Neural progenitor cell (in vitro differentiated cells): ENCODE measurements at places on chromosomes 5 and 9.

DNA sequence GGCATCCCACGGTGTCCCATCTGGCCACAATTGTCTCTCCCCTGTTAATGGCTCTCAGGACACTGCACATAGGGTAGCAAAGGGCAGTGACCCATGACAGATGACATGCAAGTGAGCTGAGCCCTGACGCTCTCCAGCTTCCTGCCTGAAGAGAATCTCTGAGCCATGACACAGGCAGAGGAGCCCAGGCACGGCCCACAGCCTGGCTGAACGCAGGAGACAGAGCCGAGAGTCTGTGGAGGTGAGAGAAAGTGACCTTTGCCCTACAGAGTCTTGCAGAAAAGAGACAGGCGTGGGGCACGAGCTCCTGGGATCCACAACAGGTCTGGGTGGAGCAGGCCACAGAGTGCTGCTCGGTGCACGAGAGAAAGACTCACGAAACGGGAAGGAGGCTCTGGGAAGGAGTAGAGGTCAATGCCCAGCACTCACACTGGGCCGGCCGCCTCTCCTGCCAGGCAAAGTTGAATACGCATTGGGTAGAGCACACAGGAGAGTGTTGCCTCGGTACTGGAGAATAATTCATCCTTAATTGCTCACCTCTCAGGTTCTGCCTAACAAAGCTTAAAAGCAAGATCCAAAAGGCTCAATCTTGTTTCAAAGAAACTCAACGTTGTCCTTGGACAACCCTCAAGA lies 90.3 kb downstream of the MRPL36 start:
- peak; percentile 28 for DNase-seq

DNA sequence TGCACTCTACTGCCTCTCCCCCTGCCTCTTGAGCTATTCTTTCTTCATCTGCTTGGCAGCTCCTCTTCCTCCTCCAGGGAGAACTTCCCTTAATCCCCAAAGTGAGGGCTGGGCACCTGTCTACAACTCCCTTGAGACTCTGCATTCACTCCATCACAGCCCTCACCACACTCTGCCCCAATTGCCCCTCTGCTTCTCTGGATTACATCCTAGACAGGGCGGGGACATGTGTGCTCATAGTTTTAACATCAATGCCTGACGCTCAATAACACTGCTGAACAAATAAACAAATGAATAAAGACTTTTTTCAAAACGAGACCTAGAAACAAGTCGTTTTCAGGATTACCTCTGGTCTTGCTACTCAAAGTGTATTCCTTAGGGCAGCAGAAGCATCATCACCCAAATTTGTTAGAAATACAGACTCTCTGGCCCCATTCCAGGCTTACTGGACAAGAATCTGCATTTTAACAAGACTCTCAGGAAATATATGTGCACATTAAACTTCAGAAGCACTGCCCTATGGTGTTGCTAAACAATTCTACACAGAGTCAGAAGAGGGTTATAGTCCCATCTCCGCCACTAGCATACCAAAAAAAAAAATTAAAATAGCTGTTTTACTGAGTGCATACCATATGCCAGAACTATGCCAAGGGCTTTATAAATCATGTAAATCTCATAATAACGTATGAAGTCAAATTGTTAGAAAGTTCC lies 115.6 kb downstream of the CDK5RAP2 start:
- no peak for DNase-seq

DNA sequence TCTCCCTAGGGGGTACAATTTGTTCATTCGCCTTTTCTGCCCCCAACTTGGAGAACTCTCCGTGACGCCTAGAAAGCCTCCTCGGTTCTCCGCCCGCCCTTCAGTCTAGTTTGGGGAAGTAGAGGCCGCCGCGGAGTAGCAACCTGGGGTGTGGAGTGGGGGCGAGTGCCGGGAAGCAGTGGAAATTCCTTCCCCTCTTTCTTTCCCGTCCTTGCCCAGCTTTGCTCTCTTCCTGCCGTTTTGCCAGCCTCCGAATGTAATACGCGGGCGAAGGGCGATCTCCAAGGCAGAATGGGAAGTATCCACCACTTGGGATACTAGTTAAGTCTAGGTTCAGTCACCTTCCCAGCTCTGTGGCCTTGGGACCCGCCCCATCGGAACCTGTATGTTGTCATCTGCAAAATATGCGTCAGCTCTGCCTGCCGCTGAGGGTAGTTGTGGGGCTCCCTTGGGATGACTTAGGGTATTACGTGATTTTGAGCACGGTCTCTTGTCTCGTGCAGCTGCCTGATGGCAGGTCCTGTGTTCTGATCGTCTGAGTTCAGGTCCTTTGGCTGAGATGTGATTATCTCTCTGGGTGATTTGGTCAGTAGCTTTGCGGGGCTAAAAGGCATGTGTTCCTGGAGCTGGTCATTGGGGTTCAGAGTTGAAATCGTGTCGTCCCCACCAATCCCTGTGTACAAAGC lies 724 bp downstream of the PAM start:
- DNase-seq, result peak; percentile 65

GRCh38 chr9:136846376-136847087 lies 2.7 kb upstream of the PHPT1 start:
- no peak for DNase-seq

GRCh38 chr9:26891726-26892125 lies 876 bp downstream of the CAAP1 start:
- peak; percentile 13 for DNase-seq

DNA sequence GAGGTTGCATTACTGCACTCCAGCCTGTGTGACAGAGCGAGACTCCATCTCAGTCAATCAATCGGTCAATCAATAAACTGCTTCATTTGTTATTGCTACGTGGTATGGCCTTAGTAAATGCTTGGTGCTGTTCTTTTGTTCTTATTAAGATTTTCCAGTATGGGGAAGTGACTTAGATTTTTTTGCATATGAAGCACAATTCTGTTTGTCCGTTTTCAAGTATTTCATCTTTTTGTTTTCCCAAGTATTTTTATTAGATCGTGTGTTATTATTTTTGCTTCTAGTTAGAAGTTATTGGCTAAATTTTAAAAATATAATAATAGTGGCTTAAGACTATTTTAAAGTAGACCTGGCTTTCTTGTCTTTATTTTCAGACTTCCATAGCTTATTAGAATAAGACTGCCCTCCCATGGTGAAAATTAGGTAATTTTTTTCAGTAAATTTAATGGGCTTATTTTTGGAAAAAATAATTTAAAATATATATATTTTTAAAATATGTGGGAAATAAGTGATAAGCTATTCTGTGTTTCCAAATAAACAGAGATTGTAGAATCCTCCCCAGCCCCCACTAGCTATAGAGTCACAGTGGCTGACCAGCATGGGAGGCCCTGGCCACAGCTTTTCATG lies 14.7 kb upstream of the OMD start:
- DNase-seq, result no peak

- DNase-seq, result no peak
Observed at GRCh38 chr9:37486256-37486615, 488 bp downstream of the POLR1E start.

DNA sequence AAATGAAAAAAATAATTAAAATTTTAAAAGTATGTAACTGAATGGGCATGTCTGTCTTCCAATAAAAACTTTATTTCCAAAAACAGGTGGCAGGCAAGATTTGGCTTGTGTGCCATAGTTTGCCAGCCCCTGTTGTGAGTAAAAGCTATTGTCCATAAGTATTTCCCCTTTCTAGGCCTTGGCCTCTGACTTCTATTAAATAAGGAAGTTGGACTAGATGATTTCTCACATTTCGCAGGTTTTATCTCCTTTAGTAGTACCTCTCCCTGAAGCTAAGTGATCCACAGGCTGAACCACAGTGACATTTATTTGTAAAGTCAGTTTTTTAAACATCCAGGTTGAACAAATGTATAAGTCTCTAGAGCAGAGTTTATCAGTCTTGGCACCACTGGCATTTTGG lies 41.3 kb downstream of the RECK start:
- no peak for DNase-seq

- DNase-seq, result no peak
Observed at GRCh38 chr5:66993448-66993847, 203.2 kb downstream of the CD180 start.

DNA sequence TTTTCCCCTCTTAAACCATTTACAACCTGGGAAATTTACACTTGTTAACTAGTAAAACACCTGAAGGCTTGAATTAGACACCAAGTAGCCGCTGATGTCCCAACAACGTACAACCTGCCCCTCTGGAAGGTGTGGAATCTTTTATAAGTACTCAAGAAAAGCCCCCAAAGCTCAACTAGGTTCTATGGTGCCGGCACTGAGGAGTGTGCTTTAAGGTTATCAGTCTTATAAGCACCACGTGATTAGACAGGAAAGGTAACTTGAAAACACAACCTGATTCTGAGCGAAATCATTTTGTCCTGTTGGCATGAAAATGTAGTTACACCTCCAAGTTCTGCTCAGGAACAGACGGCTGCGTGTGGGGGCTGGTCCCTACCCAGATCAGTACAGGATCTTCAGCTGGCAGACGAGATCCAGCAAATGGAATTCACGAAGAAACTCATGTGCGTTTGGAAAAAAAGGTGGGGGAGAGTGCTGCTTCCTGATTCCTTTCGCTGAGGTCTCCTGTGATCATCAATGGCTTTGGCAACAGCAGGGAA lies 195.5 kb downstream of the MEF2C start:
- DNase-seq, result no peak

GRCh38 chr9:31604531-31604930 lies 779.9 kb upstream of the ACO1 start:
- no peak for DNase-seq

GRCh38 chr5:119332208-119332607 lies 23.6 kb upstream of the TNFAIP8 start:
- no peak for DNase-seq

DNA sequence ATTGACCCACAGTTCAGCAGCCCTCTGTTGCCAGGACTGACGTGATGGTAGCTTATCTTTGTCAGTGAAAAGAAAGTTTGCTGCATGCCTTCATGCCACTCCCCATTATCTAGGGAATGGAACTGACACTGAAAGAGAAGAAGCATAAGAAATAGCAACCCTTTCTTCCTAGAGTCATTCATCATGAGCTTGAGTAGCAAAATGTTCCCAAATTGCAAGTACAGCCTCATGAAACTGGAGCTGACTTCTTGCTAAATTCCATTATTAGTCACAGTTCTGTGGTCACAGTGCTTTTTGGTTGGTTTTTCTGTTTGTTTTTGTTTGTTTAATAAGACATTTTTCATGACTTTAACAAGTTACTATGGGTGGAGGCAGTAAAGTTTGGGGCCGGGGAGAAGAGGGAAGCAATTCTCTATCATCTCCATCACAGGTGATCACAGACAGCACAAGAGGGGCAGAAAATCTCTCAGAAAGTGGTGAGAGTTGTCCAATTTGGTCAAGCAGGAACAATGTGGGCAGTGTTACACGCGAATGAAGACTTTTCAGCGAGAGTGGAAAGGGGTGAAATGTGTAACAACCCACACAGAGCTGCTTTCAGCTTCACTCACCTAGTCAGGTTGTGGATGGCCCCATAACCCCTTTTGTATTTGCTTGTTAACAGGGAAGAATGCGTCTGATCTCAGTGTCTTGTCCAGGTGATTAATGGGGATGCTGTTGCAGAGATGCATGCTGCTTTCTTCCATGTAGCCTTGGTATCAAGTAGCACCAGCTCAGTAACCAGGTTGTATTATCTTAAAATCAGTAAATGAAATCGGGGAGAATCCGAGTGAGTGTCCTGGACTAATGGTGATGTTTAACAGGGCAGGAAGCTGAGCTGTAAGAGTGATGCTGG lies 440.4 kb downstream of the DMRT2 start:
- no peak for DNase-seq

DNA sequence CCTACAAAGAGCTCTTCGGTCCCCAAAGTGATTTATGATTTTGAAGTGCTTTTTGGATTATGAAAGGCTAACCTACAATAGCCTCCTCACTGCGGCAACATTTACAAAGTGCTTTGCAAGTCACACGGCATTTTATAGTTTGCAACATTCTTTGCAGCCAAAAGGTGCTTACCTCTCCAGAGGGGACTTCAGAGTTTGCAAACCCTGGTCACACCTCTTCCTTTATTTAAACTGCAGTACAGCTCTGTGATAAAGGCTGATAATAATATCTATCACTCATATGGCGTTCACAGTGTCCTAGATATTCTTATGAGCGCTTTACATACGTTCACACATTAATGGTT lies 20.0 kb upstream of the CRB2 start:
- no peak for DNase-seq

- no peak for DNase-seq
Observed at GRCh38 chr9:125538092-125538473, 168.9 kb downstream of the MAPKAP1 start.

DNA sequence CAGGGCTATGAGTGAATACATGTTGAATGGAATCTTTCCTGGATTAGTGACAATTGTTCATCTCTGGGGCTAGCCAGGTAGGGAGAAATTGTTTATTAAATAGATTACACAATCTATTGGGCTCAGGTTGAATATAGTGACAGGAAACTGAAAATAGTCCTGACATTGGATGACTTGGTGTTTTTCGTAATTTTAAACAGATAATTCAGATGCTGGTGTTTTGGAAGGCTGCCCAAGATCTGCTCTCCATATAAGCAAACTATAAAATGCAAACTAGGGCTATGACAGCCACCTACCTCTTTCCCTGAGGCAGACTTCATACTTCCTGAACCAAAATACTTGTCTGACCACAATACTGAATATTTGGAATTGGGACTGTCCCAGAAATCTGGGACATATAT lies 99.1 kb downstream of the ENC1 start:
- no peak for DNase-seq

- no peak for DNase-seq
Observed at GRCh38 chr9:109385499-109385898, 64.6 kb upstream of the EPB41L4B start.

- no peak for DNase-seq
Observed at GRCh38 chr5:124289130-124289529, 457.3 kb downstream of the ZNF608 start.

- no peak for DNase-seq
Observed at GRCh38 chr5:16841416-16841815, 94.7 kb downstream of the MYO10 start.

- no peak for DNase-seq
Observed at GRCh38 chr5:173089581-173089980, 33.4 kb downstream of the CREBRF start.

- no peak for DNase-seq
Observed at GRCh38 chr9:107504585-107505455, 15.3 kb upstream of the KLF4 start.

GRCh38 chr9:78680196-78680595 lies 383.3 kb downstream of the PSAT1 start:
- DNase-seq, result no peak

DNA sequence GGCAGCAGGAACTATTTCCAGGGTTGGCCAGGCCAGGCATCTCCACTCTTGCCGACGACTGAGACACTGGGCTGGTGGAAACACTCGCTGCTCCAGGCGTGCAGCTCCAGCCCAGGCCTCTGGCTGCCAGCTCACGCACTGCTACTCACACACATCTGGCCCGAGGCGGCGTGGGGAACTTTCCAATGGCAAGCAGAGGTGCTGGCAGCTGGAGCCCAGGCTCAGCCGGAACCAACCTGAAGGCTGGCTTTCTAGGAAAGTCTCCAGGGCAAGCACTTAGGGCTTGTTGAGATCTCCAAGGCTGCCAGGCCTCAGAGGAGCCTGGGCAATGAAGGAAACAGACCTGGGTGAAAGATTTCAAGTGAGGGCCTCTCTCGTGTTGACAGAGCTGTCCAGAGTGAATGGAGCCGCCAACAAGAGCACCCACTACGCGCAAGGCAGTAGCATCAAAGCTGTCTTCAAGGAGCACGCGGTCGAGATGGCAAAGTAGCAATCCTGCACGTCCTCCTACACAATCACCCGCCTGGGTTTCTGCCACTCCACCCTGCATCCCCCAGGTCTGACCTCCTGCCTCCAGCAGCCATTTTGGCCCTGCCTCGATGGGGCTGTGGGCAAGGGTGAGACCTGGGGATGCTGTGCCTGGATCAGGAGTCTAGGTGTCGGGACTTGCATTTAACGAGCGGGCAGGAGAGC lies 14.4 kb downstream of the SH3PXD2B start:
- DNase-seq, result no peak
